ENCODE measurements at places on chromosomes 13 and 19.

- H3K27me3 ChIP-seq: peaks cover 30% of the 10 kb centered on the region
- H3K4me1 ChIP-seq: peaks cover 10% of the 10 kb centered on the region
- no peak overlapping the region for H3K4me3 ChIP-seq
- H3K27ac ChIP-seq: no peak overlapping the region
- DNase-seq: no peak
- no peaks in the 10 kb centered on the region for H3K36me3 ChIP-seq
These were observed 13.1 kb upstream of the CEACAM16 start for GRCh38 chr19:44685877-44686276.

DNA sequence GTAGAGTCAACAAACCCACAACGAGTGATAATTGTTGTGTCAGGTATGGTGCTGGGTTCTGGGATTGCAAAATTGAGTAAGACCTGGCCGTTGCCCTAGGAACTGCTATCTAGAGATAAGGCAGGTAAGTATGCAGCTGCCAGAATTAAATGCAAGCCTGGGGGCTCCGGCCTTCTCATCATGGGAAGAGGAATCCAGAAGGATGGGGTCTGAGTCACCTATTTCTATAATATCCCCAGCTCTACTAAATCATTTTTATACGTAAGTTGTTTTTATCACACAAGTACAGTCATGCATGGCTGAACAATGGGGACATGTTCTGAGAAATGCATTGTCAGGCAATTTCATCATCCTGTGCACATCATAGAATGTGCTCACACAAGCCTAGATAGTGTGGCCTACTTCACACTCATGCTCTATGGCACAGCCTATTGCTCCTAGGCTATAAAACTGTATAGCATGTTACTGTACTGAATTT lies 203.0 kb downstream of the KLF5 start:
- no peak overlapping the region for H3K27ac ChIP-seq
- no peaks in the 10 kb centered on the region for H3K4me1 ChIP-seq
- H3K4me3 ChIP-seq: no peak overlapping the region
- H3K36me3 ChIP-seq: no peaks in the 10 kb centered on the region
- no peaks in the 10 kb centered on the region for H3K27me3 ChIP-seq

DNA sequence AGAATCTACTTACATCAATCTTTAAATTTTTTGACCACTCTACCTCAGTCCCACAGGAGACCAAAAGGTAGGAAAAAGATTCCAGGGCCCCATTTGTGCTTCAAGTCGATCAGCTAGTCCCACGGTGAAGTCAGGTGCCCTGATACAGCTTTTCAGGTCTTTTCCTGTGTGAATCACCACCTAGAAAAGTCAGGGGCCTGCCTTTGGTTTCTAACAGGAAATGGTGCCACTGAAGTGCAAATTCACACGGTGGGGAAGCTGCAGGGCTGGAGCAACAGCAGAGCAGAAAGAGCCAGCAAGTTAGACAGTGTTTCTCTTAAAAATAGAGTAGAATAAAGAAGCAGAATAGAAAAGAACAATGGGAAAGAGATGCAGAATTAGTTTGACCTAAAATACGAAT lies 107.5 kb downstream of the KLF12 start:
- peak; percentile 55 for DNase-seq
- H3K27ac ChIP-seq: peak overlapping the region; percentile 86
- no peaks in the 10 kb centered on the region for H3K36me3 ChIP-seq
- no peaks in the 10 kb centered on the region for H3K27me3 ChIP-seq
- H3K4me3 ChIP-seq: peak overlapping the region; percentile 27
- H3K4me1 ChIP-seq: peaks cover 58% of the 10 kb centered on the region

- H3K4me3 ChIP-seq: peak overlapping the region; percentile 15
- no peaks in the 10 kb centered on the region for H3K27me3 ChIP-seq
- peaks cover 6% of the 10 kb centered on the region for H3K4me1 ChIP-seq
- peak overlapping the region; percentile 55 for H3K27ac ChIP-seq
- DNase-seq: no peak
- no peaks in the 10 kb centered on the region for H3K36me3 ChIP-seq
These were observed 15.4 kb downstream of the TLE5 start for GRCh38 chr19:3046698-3047495.

- DNase-seq: no peak
- no peaks in the 10 kb centered on the region for H3K36me3 ChIP-seq
- no peak overlapping the region for H3K27ac ChIP-seq
- no peak overlapping the region for H3K4me3 ChIP-seq
- no peaks in the 10 kb centered on the region for H3K4me1 ChIP-seq
These were observed 680.8 kb downstream of the LIG4 start for GRCh38 chr13:107534548-107534947.

- no peak for DNase-seq
- H3K27me3 ChIP-seq: no peaks in the 10 kb centered on the region
- no peaks in the 10 kb centered on the region for H3K36me3 ChIP-seq
These were observed 406.8 kb downstream of the MYO16 start for GRCh38 chr13:109036078-109036780.

- DNase-seq: no peak
- H3K4me3 ChIP-seq: no peak overlapping the region
- H3K27me3 ChIP-seq: no peaks in the 10 kb centered on the region
- H3K36me3 ChIP-seq: peaks cover 15% of the 10 kb centered on the region
- H3K27ac ChIP-seq: peak overlapping the region; percentile 12
- peaks cover 50% of the 10 kb centered on the region for H3K4me1 ChIP-seq
These were observed 9.6 kb upstream of the KLF16 start for GRCh38 chr19:1872807-1873523.

DNA sequence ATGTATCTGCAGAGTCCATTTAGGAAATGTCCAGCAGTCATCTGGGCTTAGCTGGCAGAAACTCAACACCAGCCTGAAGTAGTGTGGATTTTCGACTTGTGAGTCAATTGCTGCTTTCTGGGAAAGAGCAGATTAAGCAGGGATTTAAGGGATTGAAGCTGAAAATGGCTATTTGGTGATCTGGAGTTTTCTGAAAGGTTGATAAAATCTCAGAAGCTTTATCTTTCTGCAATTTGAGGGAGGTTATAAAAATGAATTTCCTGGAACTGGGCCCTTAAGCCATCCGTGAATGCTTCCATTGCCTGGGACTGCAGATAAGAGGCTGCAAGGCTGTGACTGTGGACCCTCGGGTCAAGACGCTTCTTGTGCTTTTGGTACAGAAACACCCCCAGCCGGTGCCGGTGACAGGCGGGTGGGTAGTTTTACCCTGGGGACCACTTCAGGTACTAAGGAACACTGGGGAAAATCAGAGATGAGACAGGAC lies 61.5 kb downstream of the COL4A1 start:
- H3K27me3 ChIP-seq: no peaks in the 10 kb centered on the region
- no peak for DNase-seq
- H3K27ac ChIP-seq: no peak overlapping the region

DNA sequence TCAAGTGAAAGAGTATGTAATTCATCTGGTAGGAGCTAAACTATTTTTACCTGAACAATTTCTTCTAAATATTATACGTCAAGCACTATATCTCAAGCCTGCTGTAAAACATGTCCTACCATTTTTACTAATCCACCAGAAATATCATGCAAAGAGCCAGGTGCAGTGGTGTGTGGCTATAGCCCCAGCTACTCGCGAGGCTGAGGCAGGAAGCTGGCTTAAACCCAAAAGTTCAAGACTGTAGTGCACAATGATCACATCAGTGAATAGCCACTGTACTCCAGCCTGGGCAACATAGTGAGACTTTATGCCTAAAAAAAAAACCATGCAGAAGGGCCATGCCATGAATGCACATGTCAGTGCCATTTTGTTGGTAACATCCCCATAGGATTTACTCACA lies 20.7 kb upstream of the CLN5 start:
- H3K36me3 ChIP-seq: no peaks in the 10 kb centered on the region
- H3K4me1 ChIP-seq: no peaks in the 10 kb centered on the region
- no peaks in the 10 kb centered on the region for H3K27me3 ChIP-seq
- no peak for DNase-seq

DNA sequence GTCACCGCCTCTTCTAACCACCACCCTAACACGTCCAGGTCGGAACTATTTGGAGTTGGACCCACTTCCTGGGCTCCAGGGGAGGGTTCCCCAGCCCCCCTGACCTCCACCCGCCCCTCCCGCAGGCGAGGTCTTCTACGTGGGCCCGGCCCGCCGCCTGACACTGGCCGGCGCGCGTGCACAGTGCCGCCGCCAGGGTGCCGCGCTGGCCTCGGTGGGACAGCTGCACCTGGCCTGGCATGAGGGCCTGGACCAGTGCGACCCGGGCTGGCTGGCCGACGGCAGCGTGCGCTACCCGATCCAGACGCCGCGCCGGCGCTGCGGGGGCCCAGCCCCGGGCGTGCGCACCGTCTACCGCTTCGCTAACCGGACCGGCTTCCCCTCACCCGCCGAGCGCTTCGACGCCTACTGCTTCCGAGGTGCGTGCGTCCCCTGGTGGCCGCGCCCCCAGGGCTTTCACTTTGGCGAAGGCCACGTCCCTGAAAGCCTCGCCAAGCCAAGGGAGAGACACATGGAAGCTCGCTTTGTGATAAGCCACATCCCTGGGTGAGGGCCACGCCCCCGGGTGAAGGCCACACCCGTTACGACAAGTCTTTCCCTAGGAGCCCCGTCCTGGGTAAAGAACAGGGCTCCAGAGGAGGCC lies 13.2 kb downstream of the NCAN start:
- peaks cover 11% of the 10 kb centered on the region for H3K4me1 ChIP-seq
- peak; percentile 72 for DNase-seq
- H3K27ac ChIP-seq: no peak overlapping the region
- peak overlapping the region; percentile 43 for H3K4me3 ChIP-seq
- no peaks in the 10 kb centered on the region for H3K27me3 ChIP-seq

- H3K27me3 ChIP-seq: no peaks in the 10 kb centered on the region
- no peaks in the 10 kb centered on the region for H3K4me1 ChIP-seq
- no peaks in the 10 kb centered on the region for H3K36me3 ChIP-seq
- no peak for DNase-seq
These were observed 26.1 kb upstream of the PEPD start for GRCh38 chr19:33547676-33548075.

DNA sequence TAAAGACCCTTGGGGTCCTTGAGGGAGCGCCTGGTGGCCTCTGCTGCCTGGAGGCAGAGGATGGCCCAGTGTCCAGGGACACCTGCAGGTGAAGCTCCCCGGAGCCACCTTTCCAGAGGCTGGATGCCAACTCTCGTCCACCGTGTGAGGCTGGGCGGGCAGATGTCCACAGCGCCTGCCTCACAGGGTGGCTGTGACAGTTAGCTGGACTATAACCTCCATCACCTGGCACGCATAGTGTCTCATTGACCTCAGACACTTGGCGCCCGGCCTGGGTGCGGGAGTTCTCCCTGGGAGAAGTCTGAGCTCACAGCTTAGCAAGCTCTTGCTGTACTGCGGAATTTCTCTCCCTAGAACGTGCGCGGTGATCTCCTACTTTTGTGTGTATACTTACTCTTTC lies 9.8 kb downstream of the BICRA start:
- H3K27me3 ChIP-seq: no peaks in the 10 kb centered on the region
- no peak for DNase-seq
- H3K4me3 ChIP-seq: no peak overlapping the region
- no peak overlapping the region for H3K27ac ChIP-seq
- H3K4me1 ChIP-seq: peaks cover 27% of the 10 kb centered on the region
- peaks cover 8% of the 10 kb centered on the region for H3K36me3 ChIP-seq

GRCh38 chr19:50025794-50026549 lies at the start of gene ZNF473:
ZNF473 (plus strand) TSS chr19:50026005; CDS start chr19:50031083, 5,078 bp downstream.
- H3K4me3 ChIP-seq: peak within 1 kb of the TSS; percentile 96
- H3K27me3 ChIP-seq: no peaks in the 10 kb centered on the region
- peaks cover 43% of the 10 kb centered on the region for H3K4me1 ChIP-seq
- H3K36me3 ChIP-seq: peaks cover 5% of the 10 kb centered on the region
- DNase-seq: peak; percentile 92

DNA sequence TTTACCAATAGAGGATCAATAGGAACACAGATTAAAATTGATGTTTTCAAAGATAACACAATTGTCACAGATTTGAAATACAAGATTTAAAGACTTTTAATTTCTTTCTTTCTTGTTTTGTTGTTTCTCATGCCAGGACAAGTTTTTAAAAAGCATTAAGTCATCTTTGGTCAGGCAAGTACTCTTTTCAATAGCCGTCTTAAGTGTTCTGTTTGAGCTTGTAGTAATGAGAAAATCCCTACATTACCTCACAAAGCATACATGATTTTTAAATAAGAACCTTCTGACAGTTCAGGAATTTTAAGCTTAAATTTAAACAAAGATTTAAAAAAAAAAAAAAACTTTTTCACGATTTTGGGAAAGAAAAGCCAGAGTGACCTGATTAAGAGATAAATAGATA lies 216.3 kb upstream of the PRR20A start:
- no peaks in the 10 kb centered on the region for H3K36me3 ChIP-seq
- H3K4me1 ChIP-seq: no peaks in the 10 kb centered on the region
- no peak overlapping the region for H3K27ac ChIP-seq
- no peak for DNase-seq

DNA sequence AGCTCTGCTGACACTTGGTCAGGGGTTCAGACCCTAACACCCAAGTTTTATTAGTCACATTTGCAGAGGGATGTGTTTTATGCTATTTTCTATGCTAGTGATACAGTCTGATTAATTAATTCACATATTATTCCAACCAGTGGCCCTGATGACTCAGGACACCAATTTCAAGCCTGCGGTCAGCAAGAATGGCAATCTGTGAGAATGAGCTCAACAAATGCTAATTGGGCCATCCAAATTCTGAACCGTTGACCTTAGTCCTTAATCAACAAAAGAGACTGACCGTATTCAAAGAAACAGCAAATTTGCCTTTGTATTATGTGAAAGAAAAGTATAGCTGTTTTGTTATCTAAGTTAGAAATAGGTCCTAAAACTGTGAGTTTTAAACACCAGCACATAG lies 9.6 kb upstream of the KL start:
- H3K36me3 ChIP-seq: no peaks in the 10 kb centered on the region
- no peak overlapping the region for H3K4me3 ChIP-seq
- DNase-seq: no peak
- no peaks in the 10 kb centered on the region for H3K4me1 ChIP-seq
- H3K27ac ChIP-seq: no peak overlapping the region

DNA sequence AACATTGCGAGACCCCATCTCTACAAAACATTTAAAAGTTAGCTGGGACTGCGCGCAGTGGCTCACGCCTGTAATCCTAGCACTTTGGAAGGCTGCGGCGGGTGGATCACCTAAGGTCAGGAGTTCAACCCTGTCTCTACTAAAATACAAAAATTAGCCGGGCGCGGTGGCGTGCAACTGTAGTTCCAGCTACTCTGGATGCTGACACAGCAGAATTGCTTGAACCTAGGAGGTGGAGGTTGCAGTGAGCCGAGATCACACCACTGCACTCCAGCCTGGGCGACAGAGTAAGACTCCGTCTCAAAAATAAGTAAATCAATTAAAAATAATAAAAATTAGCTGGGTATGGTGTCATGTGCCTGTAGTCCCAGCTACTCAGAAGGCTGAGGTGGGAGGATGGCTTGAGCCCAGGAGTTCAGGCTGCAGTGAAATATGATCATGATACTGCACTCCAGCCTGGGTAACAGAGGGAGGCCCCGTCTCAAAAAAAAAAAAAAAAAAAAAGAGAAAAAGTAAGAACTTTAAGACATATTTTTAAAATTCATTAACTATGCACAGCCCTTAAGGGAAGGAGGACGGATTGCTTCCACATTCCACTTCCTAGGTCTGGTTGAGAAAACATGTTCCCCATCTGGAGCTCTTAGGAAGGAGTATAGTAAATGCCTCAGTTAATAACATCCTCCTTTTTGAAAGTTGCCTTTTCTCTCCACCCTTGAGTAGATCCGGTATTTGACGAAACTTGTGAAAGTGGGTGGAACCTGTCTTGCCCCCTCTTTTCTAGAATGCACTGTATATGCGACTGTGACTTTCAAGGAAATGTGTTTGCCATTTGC lies 26.1 kb downstream of the EXOC3L2 start:
- H3K4me3 ChIP-seq: no peak overlapping the region
- no peaks in the 10 kb centered on the region for H3K36me3 ChIP-seq
- H3K27ac ChIP-seq: no peak overlapping the region
- DNase-seq: no peak
- no peaks in the 10 kb centered on the region for H3K4me1 ChIP-seq

- H3K36me3 ChIP-seq: peaks cover 17% of the 10 kb centered on the region
- no peaks in the 10 kb centered on the region for H3K27me3 ChIP-seq
- H3K4me1 ChIP-seq: peaks cover 17% of the 10 kb centered on the region
- H3K27ac ChIP-seq: no peak overlapping the region
- H3K4me3 ChIP-seq: no peak overlapping the region
- DNase-seq: no peak
These were observed 8.0 kb upstream of the CCER2 start for GRCh38 chr19:38919837-38920601.
